HepG2 (cell line): ENCODE measurements at places on chromosomes 5 and 9.

DNA sequence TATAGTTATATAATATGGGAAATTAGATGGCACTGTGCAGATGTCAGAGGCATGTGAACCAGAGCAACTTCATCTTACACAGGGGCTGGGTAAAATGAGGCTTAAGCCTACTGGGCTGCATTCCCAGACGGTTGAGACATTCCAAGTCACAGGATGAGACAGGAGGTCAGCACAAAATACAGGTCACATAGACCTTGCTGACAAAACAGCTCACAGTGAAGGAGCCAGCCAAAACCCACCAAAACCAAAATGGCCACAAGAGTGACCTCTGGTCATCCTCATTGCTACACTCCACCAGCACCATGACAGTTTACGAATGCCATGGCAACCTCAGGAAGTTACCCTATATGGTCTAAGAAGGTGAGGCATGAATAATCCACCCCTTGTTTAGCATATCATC lies 479.4 kb downstream of the TLR4 start:
- no peak for DNase-seq
- no peaks in the 10 kb centered on the region for H3K4me1 ChIP-seq
- no peak overlapping the region for H3K27ac ChIP-seq
- no peaks in the 10 kb centered on the region for H3K27me3 ChIP-seq
- no peak overlapping the region for H3K4me3 ChIP-seq

DNA sequence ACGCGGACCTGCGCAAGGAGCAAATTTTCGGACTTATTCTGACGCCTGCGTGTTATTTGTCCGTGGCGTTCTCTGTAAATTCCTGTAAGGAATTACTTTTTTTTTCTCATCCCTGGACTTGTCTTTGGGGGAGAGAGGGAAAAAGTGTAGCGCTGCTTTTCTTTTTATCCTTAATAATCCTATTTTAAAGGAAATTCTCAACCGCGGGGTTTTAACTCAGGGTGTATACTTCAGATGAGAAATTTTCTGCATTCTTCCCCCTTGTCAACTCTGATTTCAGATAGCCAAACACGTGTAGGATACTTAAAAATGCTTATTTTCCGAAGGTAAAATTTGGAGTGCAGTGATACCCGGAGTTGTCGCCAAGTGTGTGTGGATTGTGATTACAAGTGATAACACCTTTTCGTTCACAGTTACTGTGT lies 853 bp downstream of the DCP2 start:
- no peak for DNase-seq
- H3K27ac ChIP-seq = peak overlapping the region; percentile 86
- H3K36me3 ChIP-seq = peaks cover 2% of the 10 kb centered on the region; the same call in 1 of the 2 replicates
- peak overlapping the region; percentile 88 for H3K4me3 ChIP-seq
- peaks cover 49% of the 10 kb centered on the region for H3K4me1 ChIP-seq

DNA sequence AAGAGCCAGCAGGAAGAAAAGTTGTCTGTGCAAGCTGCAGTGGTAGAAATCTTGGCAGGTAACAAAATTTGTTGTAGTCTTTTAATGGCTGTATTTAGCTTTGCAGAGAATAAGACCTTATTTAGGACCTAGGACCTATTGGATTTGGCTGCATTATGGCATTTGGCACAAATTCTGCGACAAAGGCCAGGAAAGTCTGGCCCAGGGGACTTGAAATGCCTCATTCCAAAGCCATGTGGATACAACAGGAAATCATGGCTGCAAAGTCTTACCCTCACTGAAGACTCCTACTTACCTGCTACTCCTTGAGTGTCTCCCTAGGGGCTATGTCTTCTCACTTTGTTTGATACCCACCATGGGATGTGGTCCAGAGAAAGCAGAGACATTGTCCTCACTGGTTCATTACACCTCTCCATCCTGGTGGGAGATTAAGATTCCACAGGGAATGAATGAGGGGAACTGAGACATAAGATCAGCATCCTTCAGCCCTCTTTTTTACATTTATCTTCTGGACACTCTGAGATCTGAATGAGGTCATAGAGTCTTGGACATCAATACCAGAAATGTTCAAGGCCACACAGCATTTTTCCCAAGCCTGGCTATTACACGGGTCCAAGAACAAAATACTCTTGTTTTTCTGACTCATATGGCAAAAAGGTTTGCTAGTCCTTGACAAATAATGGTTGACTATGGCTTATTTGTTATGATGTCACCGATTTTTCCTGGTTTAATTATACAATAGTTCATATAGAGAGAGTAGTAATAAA lies 119.4 kb downstream of the PDE8B start:
- H3K36me3 ChIP-seq = no peaks in the 10 kb centered on the region
- H3K27ac ChIP-seq = no peak overlapping the region
- no peaks in the 10 kb centered on the region; the same call in 2 of the 3 replicates for H3K27me3 ChIP-seq
- no peak for DNase-seq
- no peak overlapping the region for H3K4me3 ChIP-seq
- H3K4me1 ChIP-seq = no peaks in the 10 kb centered on the region

- H3K36me3 ChIP-seq = 0 out of 3 replicates have a peak, but pooled peaks cover 7% of the 10 kb centered on the region
- peak overlapping the region; percentile 70 for H3K4me3 ChIP-seq
- H3K4me1 ChIP-seq = peaks cover 54% of the 10 kb centered on the region
Measured at GRCh38 chr9:93186215-93186945, 2.4 kb downstream of the WNK2 start.

- H3K36me3 ChIP-seq = no peaks in the 10 kb centered on the region
- no peaks in the 10 kb centered on the region for H3K4me1 ChIP-seq
- no peak overlapping the region for H3K27ac ChIP-seq
- no peak overlapping the region for H3K4me3 ChIP-seq
Measured at GRCh38 chr9:72600671-72601070, 79.3 kb downstream of the TMC1 start.

DNA sequence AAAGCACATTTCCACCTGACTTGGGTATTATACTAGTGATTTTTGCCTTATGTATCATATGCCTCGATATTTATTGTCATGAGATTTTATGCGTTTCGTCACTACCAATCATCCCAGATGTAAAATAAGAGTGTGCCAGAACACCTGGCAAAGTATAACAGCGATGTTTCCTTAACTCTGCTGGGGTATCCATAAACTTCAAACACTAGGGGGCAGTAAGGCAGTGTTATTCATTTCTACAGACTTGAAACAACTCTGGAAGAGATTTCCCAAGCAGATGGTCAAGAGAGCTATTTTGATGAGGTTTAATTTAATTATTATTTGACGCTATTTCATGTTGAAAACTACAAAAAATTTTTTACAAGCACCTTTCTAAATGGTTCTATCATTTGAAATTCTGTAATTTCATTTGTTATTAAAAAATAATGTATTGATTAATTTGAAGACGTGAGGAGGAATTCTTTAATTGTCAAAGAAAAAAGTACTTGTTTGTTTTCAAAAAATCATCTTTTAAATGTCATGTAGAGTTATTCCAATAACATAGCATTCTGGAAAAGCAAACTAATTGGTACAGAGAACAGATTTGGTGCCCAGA lies 388.5 kb upstream of the CTNND2 start:
- DNase-seq = no peak
- no peaks in the 10 kb centered on the region for H3K27me3 ChIP-seq
- no peaks in the 10 kb centered on the region for H3K4me1 ChIP-seq
- H3K36me3 ChIP-seq = no peaks in the 10 kb centered on the region

DNA sequence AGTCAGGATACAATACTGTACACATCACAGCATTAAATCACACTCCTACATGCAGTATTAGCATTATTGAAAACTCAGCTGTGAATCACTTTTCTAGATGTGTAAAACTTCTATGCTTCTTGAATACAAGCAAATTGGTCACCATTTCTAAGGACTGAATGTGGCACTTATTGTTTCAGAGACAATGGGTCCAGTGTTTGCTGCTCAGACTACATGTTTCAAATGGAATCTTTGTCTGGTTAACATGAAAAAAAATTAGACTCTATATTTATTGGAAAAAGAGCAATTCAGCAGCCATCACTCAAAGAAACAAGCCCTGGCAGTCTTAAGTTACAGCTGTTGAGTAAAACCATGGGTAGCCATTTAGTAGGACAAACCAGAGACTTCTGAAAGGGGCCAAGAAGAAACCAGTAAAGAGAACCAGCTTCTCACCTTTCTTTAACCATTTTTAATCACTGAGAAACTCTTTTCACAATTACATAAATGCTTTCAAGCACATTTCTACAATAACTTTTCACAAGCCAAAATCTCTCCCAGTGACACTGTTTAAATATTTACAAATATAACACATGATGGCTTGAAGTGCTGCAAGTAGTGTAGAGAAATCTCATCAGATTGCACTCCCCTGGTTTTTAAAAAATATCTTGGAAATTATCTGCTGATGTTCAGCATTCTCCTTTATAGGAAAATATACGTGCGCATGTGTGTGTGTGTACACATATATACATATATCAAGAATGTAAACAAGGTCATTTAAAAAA lies 35.2 kb downstream of the OR2K2 start:
- no peaks in the 10 kb centered on the region for H3K27me3 ChIP-seq
- H3K4me1 ChIP-seq = no peaks in the 10 kb centered on the region
- no peak for DNase-seq

- no peak for DNase-seq
- no peaks in the 10 kb centered on the region for H3K27me3 ChIP-seq
- no peaks in the 10 kb centered on the region for H3K36me3 ChIP-seq
- no peaks in the 10 kb centered on the region for H3K4me1 ChIP-seq
Measured at GRCh38 chr5:102627315-102627714, 127.8 kb upstream of the PAM start.

DNA sequence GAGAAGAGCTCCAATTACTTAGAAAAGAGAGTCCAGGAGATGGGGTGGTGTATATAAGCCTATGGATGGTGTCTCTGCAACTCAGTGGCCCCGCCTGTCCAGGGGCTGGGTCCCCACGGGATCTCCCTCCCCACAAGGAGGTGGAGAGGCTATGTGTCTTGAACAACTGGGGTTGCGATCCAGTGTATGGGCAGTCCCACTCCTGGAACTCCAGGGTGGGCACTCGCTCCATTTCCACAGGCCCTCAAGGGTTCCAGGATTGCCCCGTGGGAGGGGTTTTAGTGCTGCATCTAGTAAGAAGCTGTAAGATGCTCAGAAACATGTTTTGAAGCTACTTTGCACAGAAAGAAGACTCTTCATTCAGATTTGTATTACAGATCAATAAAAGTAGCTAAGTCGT lies 558 bp upstream of the SMAD5 start:
- peak; percentile 6 for DNase-seq
- H3K27ac ChIP-seq = peak overlapping the region; percentile 92
- no peaks in the 10 kb centered on the region for H3K36me3 ChIP-seq

- H3K4me3 ChIP-seq = no peak overlapping the region
- H3K27me3 ChIP-seq = no peaks in the 10 kb centered on the region
- H3K27ac ChIP-seq = no peak overlapping the region
- H3K36me3 ChIP-seq = no peaks in the 10 kb centered on the region
- DNase-seq = no peak
Measured at GRCh38 chr5:147759441-147759840, 23.1 kb downstream of the JAKMIP2 start.

DNA sequence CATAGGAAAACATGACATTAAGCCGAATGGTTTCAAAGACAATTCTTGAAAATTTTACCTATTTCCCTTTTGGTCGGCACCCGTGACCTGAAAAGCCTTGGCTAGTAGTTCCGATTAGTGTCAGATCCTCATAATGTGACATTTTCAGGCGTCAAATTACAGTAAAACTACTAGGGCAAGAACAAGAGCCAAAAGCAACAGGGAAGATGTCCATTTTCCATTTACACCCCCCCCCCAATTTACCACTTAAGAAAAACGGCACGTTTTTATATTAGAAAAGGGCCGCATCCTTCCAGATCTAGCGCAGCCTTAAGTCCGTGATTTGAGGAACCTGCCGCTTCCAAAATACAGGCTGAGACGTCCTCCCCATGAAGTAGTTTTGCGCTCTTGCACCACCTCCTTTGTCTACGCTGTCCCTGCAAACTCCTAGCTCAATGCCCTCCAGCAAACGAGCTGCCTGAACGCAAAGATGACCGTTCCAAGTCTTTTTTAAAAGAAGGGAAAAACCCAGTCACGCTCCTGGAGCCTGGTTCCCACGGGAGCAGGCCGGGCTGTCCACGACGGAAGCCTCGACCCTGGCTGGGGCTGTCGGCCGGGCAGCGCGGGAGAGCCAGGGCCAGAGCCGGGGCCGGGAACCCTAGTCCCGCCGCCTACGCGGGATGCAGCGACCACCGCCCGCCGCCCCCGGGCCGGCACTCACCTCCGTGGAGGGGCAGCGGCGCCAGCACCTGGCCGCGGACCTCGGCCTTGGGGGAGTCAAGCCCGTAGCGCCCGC lies 616 bp downstream of the RNF130 start:
- peaks cover 15% of the 10 kb centered on the region for H3K27me3 ChIP-seq
- H3K27ac ChIP-seq = peak overlapping the region; percentile 56
- peaks cover 32% of the 10 kb centered on the region for H3K4me1 ChIP-seq
- DNase-seq = no peak
- H3K36me3 ChIP-seq = no peaks in the 10 kb centered on the region
- H3K4me3 ChIP-seq = peak overlapping the region; percentile 91

- no peak for DNase-seq
- H3K4me3 ChIP-seq = no peak overlapping the region
- H3K27ac ChIP-seq = no peak overlapping the region
- no peaks in the 10 kb centered on the region for H3K36me3 ChIP-seq
Measured at GRCh38 chr5:174529925-174530681, 194.3 kb upstream of the MSX2 start.

DNA sequence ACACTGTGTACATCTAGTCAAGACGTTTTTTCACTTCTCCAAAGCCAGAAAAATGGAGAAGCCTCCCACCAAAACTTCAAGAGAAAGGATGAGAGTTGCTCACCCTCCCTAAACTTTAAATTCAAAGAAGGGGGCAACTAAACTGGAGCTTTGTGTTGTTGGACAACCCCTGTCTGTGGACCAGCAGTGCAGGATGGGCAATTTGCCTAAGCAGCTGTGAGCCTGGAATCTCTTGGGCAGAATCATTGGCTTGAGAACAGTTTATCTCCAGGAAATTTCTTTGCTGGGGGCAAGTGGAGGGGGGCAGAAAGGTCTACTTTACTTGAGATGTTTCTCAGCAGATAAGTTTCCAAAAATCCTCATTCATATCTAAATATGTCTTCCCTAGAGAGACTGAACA lies 151.8 kb downstream of the MUSK start:
- no peak overlapping the region for H3K27ac ChIP-seq
- no peak for DNase-seq
- H3K27me3 ChIP-seq = no peaks in the 10 kb centered on the region
- no peaks in the 10 kb centered on the region for H3K4me1 ChIP-seq
- H3K4me3 ChIP-seq = no peak overlapping the region

DNA sequence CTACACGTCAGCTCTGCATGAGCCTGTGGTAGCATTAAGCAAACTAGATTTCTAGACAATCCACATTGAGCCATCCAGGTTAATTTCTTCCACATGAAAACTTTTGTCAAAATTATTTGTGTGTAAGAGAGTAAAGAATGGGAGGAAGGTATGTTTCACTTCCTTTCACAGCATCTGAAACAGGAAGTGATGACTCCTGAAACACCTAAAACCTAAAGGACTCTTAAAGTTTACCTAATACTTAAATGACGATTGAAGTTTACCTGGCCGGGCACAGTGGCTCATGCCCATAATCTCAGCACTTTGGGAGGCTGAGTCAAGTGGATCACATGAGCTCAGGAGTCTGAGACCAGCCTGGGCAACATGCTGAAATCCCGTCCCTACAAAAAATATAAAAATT lies 223.8 kb downstream of the CEMIP2 start:
- no peak overlapping the region for H3K4me3 ChIP-seq
- H3K27ac ChIP-seq = no peak overlapping the region
- no peak for DNase-seq
- no peaks in the 10 kb centered on the region; the same call in 1 of the 2 replicates for H3K27me3 ChIP-seq
- H3K4me1 ChIP-seq = no peaks in the 10 kb centered on the region
